Activated CD8-positive, alpha-beta memory T cell treated with anti-CD3 and anti-CD28 coated beads, Interleukin-2, amount 10 ng/mL, durations not matched to agents 7 days and 5 days (primary cell): ENCODE measurements at places on chromosomes 5 and 9. TPM values are rescaled to one million over a fixed set of nuclear protein-coding genes. Genes with fewer than 3 reads are reported as not detected.

GRCh38 chr9:79656169-79656568, 84.4 kb downstream of the TLE4 start:
- no peaks in the 10 kb centered on the region for H3K4me1 ChIP-seq
- no peak for DNase-seq
- no peak overlapping the region for H3K4me3 ChIP-seq
- peaks cover 28% of the 10 kb centered on the region for H3K36me3 ChIP-seq

DNA sequence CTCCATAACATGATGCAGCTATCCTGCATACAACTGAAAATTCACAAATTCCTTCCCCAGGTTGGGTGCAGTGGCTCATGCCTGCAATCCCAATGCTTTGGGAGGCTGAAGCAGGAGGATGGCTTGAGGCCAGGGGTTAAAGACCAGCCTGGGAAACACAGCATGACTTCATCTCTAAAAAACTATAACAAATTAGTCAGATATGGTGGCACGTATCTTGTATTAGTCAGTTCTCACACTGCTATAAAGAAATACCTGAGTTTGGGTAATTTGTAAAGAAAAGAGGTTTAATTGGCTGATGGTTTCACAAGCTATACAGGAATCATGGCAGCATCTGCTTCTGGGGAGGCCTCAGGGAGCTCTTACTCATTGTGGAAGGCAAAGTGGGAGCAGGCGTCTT, 56.4 kb upstream of the DAPK1 start:
- no peaks in the 10 kb centered on the region for H3K27me3 ChIP-seq
- H3K36me3 ChIP-seq = no peaks in the 10 kb centered on the region
- H3K4me1 ChIP-seq = no peaks in the 10 kb centered on the region
- no peak overlapping the region for H3K4me3 ChIP-seq

LHX3 gene
- not detected for total RNA-seq

DNA sequence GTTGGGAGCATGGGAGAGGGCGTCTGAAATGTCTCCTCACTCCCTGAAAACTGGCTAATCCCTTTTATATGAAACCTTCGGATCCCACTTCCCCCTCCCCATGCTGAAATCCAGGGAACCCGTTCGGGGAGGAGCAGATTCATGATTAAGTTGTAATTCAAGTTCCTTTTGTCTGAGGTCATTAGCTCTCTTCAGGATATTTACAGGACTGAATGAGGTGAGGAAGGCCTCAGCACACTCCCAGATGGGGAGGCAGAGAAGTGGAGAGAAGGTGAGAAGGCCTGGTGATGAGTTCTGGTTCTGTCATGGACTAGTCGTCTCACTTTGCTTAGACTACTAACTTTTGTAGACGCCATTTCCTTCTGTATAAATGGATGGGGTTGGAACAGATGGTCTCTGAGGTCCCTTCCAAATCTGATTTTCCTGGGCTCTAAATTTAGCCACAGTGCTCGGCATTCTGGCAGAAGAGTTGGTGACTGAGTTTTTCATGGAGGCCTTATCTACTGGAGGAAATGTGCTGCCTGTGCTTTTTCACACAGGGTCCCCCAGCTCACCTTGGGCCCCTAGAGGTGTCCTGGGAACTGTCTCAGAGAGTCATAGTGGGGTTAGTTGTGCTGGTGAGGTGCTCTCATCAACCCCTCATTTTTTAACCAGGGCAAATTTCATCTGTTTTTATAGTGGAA, 62.3 kb downstream of the PRDM6 start:
- H3K4me1 ChIP-seq = no peaks in the 10 kb centered on the region
- H3K27ac ChIP-seq = no peak overlapping the region
- no peak overlapping the region for H3K4me3 ChIP-seq
- peaks cover 23% of the 10 kb centered on the region for H3K27me3 ChIP-seq
- H3K36me3 ChIP-seq = no peaks in the 10 kb centered on the region

- DNase-seq = no peak
- H3K4me1 ChIP-seq = no peaks in the 10 kb centered on the region
- no peak overlapping the region for H3K4me3 ChIP-seq
- no peak overlapping the region for H3K27ac ChIP-seq
- H3K27me3 ChIP-seq = no peaks in the 10 kb centered on the region
Measured at GRCh38 chr5:43227655-43228054, 35.6 kb downstream of the NIM1K start.

- H3K27ac ChIP-seq = no peak overlapping the region
- H3K4me3 ChIP-seq = no peak overlapping the region
- H3K27me3 ChIP-seq = peaks cover 24% of the 10 kb centered on the region
- no peaks in the 10 kb centered on the region for H3K4me1 ChIP-seq
- H3K36me3 ChIP-seq = no peaks in the 10 kb centered on the region
- DNase-seq = peak; percentile 45
Measured at GRCh38 chr9:35406183-35406959, 83.5 kb upstream of the RUSC2 start.

ACOT12 gene
- total RNA-seq = not detected

DNA sequence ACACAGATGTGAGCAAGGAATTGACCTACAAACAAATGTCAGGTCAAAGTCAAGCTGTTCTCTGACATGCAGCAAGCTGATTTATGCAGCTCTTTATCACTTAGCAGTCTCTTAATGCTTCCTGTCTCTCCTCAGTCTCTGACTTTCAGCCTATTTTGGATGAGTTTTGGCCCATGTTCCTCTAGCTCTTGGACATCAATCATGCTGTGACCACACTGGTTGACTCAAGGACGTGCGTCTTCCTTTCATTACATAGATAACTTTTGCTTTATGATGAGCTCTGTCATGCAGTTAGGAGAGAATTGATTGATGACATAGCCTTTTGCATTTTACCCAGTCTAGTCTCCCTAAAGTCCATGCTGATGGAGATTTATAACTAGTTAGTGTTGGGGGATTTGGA, 9.4 kb upstream of the REEP5 start:
- DNase-seq = no peak
- no peaks in the 10 kb centered on the region for H3K27me3 ChIP-seq
- peak overlapping the region; percentile 52 for H3K27ac ChIP-seq
- peaks cover 17% of the 10 kb centered on the region for H3K36me3 ChIP-seq
- H3K4me1 ChIP-seq = peaks cover 54% of the 10 kb centered on the region

- no peak overlapping the region for H3K27ac ChIP-seq
- no peaks in the 10 kb centered on the region for H3K4me1 ChIP-seq
- no peak for DNase-seq
- H3K4me3 ChIP-seq = no peak overlapping the region
- H3K36me3 ChIP-seq = no peaks in the 10 kb centered on the region
- peaks cover 2% of the 10 kb centered on the region for H3K27me3 ChIP-seq
Measured at GRCh38 chr9:77544546-77544945, 103.6 kb downstream of the GNA14 start.

TRIM36 gene
- 0.29 TPM for total RNA-seq

DNA sequence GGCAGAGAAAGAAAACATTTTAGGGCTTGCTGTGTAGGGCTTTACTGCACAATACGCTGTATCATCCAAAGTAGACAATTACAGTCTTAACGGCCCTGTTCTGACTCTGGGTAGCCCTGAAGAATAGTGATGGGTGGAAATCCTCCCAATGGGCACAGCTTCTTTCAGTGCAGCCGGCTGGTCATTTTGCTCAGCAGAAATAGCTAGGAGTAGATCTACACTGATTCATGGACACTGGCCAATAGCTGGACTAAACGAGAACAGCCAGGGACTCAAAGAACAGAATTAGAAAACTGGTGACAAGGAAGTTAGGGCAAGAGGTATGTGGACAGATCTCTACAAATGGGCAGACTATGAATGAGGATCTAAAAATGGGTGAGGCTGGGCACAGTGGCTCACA, 69.3 kb downstream of the IARS1 start:
- no peak overlapping the region for H3K27ac ChIP-seq
- no peaks in the 10 kb centered on the region for H3K27me3 ChIP-seq
- H3K4me1 ChIP-seq = peaks cover 3% of the 10 kb centered on the region
- no peak for DNase-seq
- no peak overlapping the region for H3K4me3 ChIP-seq

- H3K36me3 ChIP-seq = peaks cover 10% of the 10 kb centered on the region
- no peaks in the 10 kb centered on the region for H3K4me1 ChIP-seq
Measured at GRCh38 chr5:61082516-61083280, 79.6 kb downstream of the SMIM15 start.

PCSK1 gene
- not detected for total RNA-seq

GRCh38 chr5:76379316-76379715, 23.8 kb upstream of the IQGAP2 start:
- peaks cover 36% of the 10 kb centered on the region for H3K4me1 ChIP-seq
- DNase-seq = no peak
- peak overlapping the region; percentile 58 for H3K27ac ChIP-seq
- H3K27me3 ChIP-seq = no peaks in the 10 kb centered on the region
- H3K36me3 ChIP-seq = no peaks in the 10 kb centered on the region

DNA sequence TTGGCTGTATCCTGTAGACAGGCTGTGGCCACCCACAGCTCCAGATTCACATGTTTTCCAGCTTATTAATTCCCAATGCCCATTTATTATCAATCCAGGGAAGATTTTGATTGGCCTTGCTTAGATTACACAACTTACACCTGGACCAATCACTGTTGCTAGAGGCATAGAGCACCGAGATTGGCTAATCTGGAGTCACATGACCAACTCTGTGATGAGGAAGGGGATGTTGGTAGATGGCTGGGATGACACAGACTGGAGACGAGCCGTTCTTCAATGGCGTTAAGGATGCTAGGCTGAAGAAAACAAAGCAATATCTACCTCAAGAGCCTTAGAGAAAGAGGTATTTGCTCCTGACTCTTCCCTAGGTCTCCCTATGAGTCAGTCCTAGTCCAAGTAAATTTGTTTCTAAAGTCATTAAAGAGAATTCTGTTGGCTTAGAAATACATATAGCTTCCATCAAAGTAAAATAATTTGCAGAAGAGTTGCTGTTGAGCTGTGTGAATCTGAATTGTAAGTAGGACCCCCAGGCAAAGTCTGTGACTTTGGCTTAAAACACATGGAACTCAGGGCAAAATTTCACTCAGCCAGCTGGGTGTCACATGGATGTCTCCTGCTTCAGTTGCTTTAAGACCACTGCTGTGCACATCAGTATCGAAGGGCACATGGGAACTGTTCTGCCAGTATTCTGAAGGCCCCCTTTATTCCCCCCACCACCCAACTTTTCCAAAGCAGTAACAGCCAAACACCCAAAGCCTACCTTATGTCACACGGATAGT, 326.4 kb upstream of the KLF4 start:
- H3K36me3 ChIP-seq = no peaks in the 10 kb centered on the region
- no peak overlapping the region for H3K27ac ChIP-seq

DNA sequence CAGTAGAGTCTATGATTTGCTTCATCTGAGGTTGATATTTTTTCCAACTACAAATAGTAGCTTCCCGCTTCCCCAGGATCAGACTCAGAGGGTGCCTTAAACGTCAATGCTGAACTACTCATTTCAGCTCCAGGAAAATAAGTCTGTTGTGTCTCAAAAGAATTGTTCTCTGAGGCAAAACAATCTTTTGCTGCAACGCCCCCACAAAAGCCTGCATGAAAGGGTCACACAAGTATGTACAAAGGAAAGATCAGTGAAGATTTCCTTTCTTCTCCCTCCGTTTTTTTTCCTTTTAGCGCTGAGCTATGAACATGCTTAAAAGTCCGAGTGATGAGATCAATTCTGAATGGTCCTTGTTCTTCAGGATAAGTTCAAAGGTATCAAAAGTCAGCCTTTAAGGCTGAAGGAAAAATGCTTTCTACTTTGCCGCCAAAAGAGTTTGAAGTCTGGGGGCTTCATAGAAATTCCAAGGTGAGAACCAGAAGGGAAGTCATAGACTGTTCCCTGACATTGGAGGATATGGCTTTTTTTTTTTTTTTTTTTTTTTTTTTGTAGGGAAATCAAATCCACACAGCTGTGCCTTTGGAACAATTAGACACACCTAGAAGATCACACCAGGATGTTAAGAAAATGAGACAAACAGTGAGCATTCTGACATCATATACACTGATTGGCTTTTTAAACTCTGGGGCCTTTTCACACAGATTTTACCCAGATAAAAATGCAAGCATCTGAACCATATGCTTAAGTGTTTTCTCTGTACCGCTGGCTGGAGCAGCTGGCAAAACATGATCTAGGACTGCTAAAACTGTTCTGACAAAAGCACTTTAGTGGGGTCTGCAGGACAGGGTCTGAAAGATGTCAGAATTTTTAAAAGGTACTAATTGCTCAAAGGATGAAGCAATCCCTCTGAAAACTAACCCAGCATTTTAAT, 329.3 kb downstream of the ENC1 start:
- DNase-seq = no peak
- H3K4me3 ChIP-seq = no peak overlapping the region
- peaks cover 9% of the 10 kb centered on the region for H3K27me3 ChIP-seq
- no peaks in the 10 kb centered on the region for H3K36me3 ChIP-seq
- no peak overlapping the region for H3K27ac ChIP-seq

FCN1 gene
- total RNA-seq = not detected

- no peak overlapping the region for H3K27ac ChIP-seq
- no peaks in the 10 kb centered on the region for H3K4me1 ChIP-seq
- peaks cover 36% of the 10 kb centered on the region for H3K27me3 ChIP-seq
- H3K4me3 ChIP-seq = no peak overlapping the region
- no peak for DNase-seq
Measured at GRCh38 chr5:60810438-60811085, 33.5 kb downstream of the ELOVL7 start.

- H3K27ac ChIP-seq = no peak overlapping the region
- H3K36me3 ChIP-seq = no peaks in the 10 kb centered on the region
- no peaks in the 10 kb centered on the region for H3K27me3 ChIP-seq
- H3K4me1 ChIP-seq = no peaks in the 10 kb centered on the region
Measured at GRCh38 chr5:168314735-168315411, 23.4 kb downstream of the WWC1 start.

- no peak overlapping the region for H3K27ac ChIP-seq
- H3K36me3 ChIP-seq = no peaks in the 10 kb centered on the region
- peaks cover 20% of the 10 kb centered on the region for H3K4me1 ChIP-seq
- H3K4me3 ChIP-seq = no peak overlapping the region
- DNase-seq = no peak
- H3K27me3 ChIP-seq = peaks cover 5% of the 10 kb centered on the region
Measured at GRCh38 chr9:100595391-100596199, 17.7 kb downstream of the CAVIN4 start.

- H3K4me1 ChIP-seq = peaks cover 48% of the 10 kb centered on the region
- no peak for DNase-seq
- H3K27me3 ChIP-seq = no peaks in the 10 kb centered on the region
- H3K27ac ChIP-seq = no peak overlapping the region
- H3K36me3 ChIP-seq = peaks cover 45% of the 10 kb centered on the region
Measured at GRCh38 chr5:96940586-96940985, 4.7 kb downstream of the LNPEP start.

GRCh38 chr9:104107799-104108198, 13.7 kb downstream of the SMC2 start:
- peaks cover 52% of the 10 kb centered on the region for H3K36me3 ChIP-seq
- H3K27me3 ChIP-seq = no peaks in the 10 kb centered on the region
- H3K4me1 ChIP-seq = peaks cover 5% of the 10 kb centered on the region

DNA sequence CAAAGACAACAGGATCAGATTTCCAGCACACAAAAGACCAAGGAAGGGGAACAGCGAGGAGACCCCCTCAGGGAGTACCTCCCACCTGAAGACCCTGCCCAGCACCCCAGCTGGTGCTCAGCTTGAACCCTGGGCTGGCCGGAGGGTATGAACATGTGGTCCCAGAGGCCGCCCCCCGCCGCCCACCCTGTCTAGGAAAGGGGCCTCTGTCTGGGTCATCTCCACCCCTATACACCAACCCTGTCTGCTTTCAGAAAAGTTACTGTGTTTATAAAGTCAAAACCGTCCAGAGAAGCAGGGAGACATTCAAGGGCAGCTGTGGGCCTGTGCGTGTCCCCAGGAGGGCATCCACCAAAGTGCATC, 72.2 kb downstream of the ADAMTS2 start:
- DNase-seq = no peak
- no peak overlapping the region for H3K27ac ChIP-seq
- no peaks in the 10 kb centered on the region for H3K4me1 ChIP-seq
- no peaks in the 10 kb centered on the region for H3K27me3 ChIP-seq
- H3K36me3 ChIP-seq = no peaks in the 10 kb centered on the region

SNCB gene
- not detected for total RNA-seq

GRCh38 chr5:179185941-179186411, 125.8 kb downstream of the ZNF354C start:
- H3K36me3 ChIP-seq = no peaks in the 10 kb centered on the region
- H3K27me3 ChIP-seq = no peaks in the 10 kb centered on the region

THBS4 gene
- 3.4 TPM for total RNA-seq
